ENCODE measurements at places on chromosomes 11 and 22.
A peak's percentile ranks its signal among the peaks of the same experiment; 100 is the strongest.

GRCh38 chr11:117199053-117199915, at the start of gene TAGLN:
Gene TAGLN (plus strand): TSS chr11:117199370. CDS start chr11:117203014, 3,644 bp downstream.
- DNase-seq: no peak
- no peaks in the 10 kb centered on the region for H3K27me3 ChIP-seq
- no peaks in the 10 kb centered on the region for H3K4me1 ChIP-seq

GRCh38 chr11:106167085-106167484, 89.6 kb downstream of the AASDHPPT start:
- no peaks in the 10 kb centered on the region for H3K4me1 ChIP-seq
- H3K27ac ChIP-seq: no peak overlapping the region
- H3K4me3 ChIP-seq: no peak overlapping the region
- H3K27me3 ChIP-seq: no peaks in the 10 kb centered on the region
- DNase-seq: no peak

GRCh38 chr11:32262367-32262766, 171.5 kb downstream of the RCN1 start:
- no peak for DNase-seq
- no peaks in the 10 kb centered on the region for H3K4me1 ChIP-seq
- no peak overlapping the region for H3K4me3 ChIP-seq

GRCh38 chr11:12045914-12046635, 37.6 kb upstream of the DKK3 start:
- H3K4me1 ChIP-seq: peaks cover 8% of the 10 kb centered on the region
- H3K27me3 ChIP-seq: no peaks in the 10 kb centered on the region

GRCh38 chr11:76208438-76209374, 2.4 kb upstream of the WNT11 start:
- peaks cover 56% of the 10 kb centered on the region for H3K4me1 ChIP-seq
- peaks cover 72% of the 10 kb centered on the region for H3K27me3 ChIP-seq
- peak; percentile 75 for DNase-seq
- no peak overlapping the region for H3K27ac ChIP-seq
- no peaks in the 10 kb centered on the region for H3K36me3 ChIP-seq
- H3K4me3 ChIP-seq: peak overlapping the region; percentile 65

DNA sequence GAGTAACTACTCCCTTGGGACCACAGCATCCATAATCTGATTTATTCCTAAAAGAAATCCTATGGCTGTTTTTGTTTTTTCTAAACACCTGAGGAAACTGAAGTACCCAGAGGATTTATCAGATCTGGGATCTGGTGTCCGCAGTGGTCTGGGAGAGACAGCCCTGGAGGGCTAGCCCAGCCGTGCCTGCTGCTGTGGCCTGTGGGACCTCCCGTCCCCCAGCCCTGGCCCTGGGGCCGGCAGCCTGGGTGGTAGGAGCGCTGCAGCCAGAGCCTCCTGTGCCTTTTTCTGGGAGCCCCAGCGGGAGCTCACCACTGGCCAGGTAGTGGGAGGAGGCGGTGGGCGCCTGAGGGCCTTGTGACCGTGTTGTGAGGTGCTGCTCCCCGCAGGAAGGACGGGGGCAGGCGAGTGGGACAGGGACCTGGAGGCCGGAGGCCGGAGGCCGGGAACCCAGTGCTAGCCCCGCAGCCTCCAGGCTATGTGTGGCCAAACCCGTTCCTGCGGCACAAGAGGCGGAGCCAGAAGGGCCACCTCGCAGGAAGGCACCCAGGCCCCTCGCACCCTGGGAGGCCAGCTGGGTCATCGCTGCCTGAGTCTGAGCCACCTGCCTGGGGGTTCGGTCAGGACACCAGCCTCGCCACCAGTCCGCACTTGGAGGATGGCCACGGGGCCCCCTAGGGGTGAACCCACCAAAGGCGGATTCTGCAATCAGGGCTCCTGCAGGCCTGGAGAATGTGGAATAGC, 18.2 kb upstream of the C11orf96 start:
- no peak overlapping the region for H3K27ac ChIP-seq
- no peak for DNase-seq
- H3K4me3 ChIP-seq: no peak overlapping the region
- H3K27me3 ChIP-seq: no peaks in the 10 kb centered on the region
- no peaks in the 10 kb centered on the region for H3K4me1 ChIP-seq

DNA sequence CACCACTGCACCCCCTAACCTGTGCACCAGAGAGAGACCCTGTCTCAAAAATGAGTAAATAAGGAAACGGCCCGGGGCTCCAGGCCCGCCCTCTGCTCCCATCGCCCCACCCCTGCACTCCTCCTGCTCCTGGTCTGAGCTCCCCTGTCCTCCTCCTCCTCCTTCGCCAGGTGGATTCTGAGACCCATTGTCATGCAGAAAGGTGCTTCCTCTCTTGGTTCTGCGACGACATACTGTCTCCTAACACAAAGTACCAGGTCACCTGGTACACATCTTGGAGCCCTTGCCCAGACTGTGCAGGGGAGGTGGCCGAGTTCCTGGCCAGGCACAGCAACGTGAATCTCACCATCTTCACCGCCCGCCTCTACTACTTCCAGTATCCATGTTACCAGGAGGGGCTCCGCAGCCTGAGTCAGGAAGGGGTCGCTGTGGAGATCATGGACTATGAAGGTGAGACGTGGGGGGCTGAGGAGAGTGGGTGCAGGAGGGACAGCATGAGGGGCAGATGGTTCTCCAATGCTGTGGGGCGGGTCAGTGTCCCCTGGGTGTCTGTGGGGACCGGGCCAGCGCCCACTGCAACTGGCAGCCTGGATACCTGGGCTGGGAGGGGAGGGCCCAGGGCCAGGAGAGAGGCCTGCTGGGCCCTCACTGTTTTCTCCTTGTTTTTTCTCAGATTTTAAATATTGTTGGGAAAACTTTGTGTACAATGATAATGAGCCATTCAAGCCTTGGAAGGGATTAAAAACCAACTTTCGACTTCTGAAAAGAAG, 3.1 kb upstream of the APOBEC3D start:
- DNase-seq: no peak
- no peaks in the 10 kb centered on the region for H3K27me3 ChIP-seq
- no peak overlapping the region for H3K27ac ChIP-seq
- peaks cover 65% of the 10 kb centered on the region for H3K4me1 ChIP-seq
- H3K36me3 ChIP-seq: peaks cover 10% of the 10 kb centered on the region
- H3K4me3 ChIP-seq: no peak overlapping the region

Data from CD4-positive, alpha-beta T cell (primary cell).